ENCODE measurements at places on chromosomes 7 and 10.
A peak's percentile ranks its signal among the peaks of the same experiment; 100 is the strongest.

DNA sequence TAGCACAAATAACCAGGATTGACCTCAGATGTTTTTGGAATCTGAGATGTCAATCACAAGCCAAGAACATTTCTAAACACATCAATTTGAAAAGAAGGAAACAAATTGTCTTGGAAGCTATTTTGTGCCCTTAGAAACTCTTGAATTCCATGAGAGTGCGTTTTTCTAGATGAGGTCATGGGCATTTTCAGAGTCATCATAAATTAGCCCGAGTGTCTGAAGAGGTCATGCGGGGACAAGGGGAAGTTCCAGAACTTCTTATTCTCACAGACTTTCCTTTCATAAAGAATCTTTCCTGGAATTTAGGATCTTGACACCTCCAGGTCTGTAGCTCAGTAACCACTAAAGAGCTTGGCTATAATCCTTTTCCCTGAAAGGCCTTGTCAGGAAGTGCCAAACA is 28.2 kb downstream of the IL2RA start:
- H3K36me3 ChIP-seq = peaks cover 75% of the 10 kb centered on the region
- no peak overlapping the region for H3K4me3 ChIP-seq
- no peak for DNase-seq
- H3K4me1 ChIP-seq = peaks cover 63% of the 10 kb centered on the region
- no peak overlapping the region for H3K27ac ChIP-seq

- DNase-seq = no peak
- H3K4me1 ChIP-seq = no peaks in the 10 kb centered on the region
- no peak overlapping the region for H3K27ac ChIP-seq
- peaks cover 4% of the 10 kb centered on the region for H3K27me3 ChIP-seq
- H3K36me3 ChIP-seq = no peaks in the 10 kb centered on the region
- H3K4me3 ChIP-seq = no peak overlapping the region
Observed at GRCh38 chr10:93435621-93436397, 46.3 kb downstream of the MYOF start.

GRCh38 chr7:133233142-133233541 is 19.7 kb upstream of the EXOC4 start:
- H3K27ac ChIP-seq = no peak overlapping the region
- no peak for DNase-seq
- H3K4me3 ChIP-seq = no peak overlapping the region
- no peaks in the 10 kb centered on the region for H3K36me3 ChIP-seq
- H3K4me1 ChIP-seq = no peaks in the 10 kb centered on the region

GRCh38 chr10:88389456-88389855 is 193.7 kb downstream of the RNLS start:
- H3K27me3 ChIP-seq = no peaks in the 10 kb centered on the region
- peaks cover 17% of the 10 kb centered on the region for H3K4me1 ChIP-seq
- H3K27ac ChIP-seq = no peak overlapping the region
- H3K4me3 ChIP-seq = no peak overlapping the region

DNA sequence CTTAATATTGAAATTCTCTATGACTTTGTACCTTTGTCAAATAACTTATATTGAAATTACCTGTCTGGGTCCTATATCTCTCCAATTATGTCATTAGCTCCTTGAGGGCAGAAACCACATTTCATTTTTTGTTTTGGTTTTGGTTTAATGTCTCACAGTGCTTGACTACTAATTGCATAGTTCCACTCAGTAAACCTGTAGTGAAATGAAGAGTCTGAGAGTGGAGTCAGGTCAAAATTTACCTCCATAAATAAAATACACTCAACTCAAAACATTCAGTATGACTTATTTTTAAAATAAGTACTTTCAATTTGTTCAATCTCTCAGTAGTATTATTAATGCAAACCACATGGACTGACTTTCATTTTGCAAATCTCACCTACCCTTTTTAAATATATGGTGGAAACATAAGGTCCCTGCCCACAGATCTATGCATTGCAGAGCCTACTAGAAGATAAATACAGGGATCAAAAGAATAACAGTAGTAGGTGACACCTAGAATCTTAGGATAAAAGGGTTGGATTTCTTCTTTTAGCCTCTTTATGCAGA is 32.5 kb downstream of the PDE1C start:
- H3K4me3 ChIP-seq = no peak overlapping the region
- no peak overlapping the region for H3K27ac ChIP-seq
- no peak for DNase-seq
- no peaks in the 10 kb centered on the region for H3K36me3 ChIP-seq
- no peaks in the 10 kb centered on the region for H3K4me1 ChIP-seq
- H3K27me3 ChIP-seq = no peaks in the 10 kb centered on the region

DNA sequence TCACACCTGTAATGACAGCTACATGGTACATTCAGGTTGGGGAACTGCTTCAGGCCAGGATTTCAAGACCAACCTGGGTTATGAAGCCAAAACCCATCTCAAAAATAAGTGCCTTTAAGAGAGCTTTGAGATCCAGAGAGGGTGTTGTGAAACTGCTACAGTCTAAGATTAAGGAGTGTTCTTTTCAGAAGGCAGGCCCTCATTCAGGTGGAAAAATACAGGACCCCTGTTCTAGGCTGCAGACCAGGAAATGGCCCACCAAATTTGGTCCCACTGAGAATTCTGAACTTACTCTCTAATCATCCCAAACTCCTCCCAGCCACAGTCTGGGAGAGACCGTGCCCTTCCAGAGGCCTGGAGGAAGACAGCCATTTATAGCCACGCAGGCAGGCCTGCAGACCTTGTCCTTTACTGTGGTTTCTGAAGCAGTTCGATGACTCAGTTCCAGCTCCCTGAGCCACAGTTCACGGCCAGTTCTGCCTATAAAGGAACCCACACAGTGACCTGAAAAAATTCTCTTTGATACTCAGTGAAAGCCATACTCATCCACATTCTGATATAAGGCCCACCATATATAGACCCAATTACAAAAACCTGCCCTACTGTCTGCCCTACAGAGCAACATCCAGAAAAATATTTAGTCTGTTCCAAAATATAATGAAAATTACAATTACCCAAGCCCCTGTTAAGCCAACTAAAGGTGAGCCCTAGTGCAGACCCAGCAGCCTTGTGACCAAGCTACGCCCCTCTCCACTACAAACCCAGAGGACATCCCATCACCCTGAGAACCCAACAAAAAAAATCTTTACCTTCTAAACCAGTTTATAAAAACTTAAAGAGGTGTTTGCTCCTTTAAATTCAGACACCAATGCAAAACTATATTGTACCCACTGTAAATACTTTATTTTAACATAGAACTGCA is 21.2 kb downstream of the ZNF680 start:
- H3K4me3 ChIP-seq = no peak overlapping the region
- H3K36me3 ChIP-seq = peaks cover 56% of the 10 kb centered on the region
- H3K27me3 ChIP-seq = no peaks in the 10 kb centered on the region

DNA sequence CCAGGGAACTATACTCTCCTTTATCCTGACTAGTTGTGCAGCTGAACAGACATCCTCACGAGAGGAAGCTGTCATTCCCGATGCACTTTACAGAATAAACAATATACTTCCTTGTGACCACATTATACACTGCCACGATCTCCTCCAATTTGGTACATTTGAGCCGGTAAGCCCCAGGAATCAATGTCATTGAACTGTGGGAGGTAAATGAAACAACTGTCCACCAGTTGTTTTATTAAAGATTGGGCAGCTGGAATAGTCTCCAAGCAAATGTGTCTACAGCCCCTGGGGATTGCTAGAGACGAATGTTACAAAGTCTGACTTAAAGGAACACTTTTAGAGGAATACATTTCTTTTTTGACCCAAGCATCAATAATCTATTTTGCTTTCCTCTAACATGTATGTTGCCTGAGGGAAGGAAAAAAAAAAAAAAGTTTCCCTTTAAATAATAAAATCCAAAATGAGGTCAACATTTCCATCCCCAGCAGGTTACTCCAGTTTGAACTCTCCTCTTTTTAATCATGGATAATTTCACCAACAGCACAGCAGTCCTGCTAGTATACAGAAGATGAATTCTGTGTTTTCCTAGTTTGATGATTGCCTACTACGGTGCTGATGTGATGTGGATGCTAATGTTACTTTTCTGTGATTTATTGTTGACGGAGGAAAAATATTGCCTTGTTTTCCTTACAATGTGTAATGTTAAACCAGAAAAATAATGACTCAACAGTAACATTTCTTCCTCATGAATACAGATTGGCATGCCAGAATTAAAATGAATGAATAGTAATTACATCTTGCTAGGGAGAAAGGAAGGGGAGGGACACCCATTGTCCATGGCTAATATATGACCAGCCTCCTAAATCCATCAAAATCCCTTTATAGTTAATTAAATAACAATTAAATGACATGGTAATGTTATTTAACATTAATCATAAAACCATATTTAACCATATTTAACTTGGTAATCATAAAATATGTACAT is 360.9 kb downstream of the NEBL start:
- H3K36me3 ChIP-seq = no peaks in the 10 kb centered on the region
- DNase-seq = no peak
- no peaks in the 10 kb centered on the region for H3K27me3 ChIP-seq
- H3K4me1 ChIP-seq = no peaks in the 10 kb centered on the region
- H3K27ac ChIP-seq = no peak overlapping the region

- no peak overlapping the region for H3K27ac ChIP-seq
- peaks cover 6% of the 10 kb centered on the region for H3K36me3 ChIP-seq
- no peaks in the 10 kb centered on the region for H3K4me1 ChIP-seq
- DNase-seq = no peak
Observed at GRCh38 chr7:107622429-107622828, 38.2 kb upstream of the SLC26A4 start.

- H3K4me1 ChIP-seq = no peaks in the 10 kb centered on the region
- H3K27me3 ChIP-seq = peaks cover 9% of the 10 kb centered on the region
- DNase-seq = no peak
- no peak overlapping the region for H3K27ac ChIP-seq
- H3K4me3 ChIP-seq = no peak overlapping the region
- H3K36me3 ChIP-seq = no peaks in the 10 kb centered on the region
Observed at GRCh38 chr7:75604408-75604807, 112.3 kb downstream of the SPDYE5 start.

- no peak overlapping the region for H3K27ac ChIP-seq
- peaks cover 5% of the 10 kb centered on the region for H3K4me1 ChIP-seq
- H3K36me3 ChIP-seq = peaks cover 32% of the 10 kb centered on the region
- peak; percentile 30 for DNase-seq
Observed at GRCh38 chr7:158782761-158783401, 46.4 kb downstream of the ESYT2 start.

- H3K36me3 ChIP-seq = peaks cover 26% of the 10 kb centered on the region
- DNase-seq = no peak
- H3K27me3 ChIP-seq = no peaks in the 10 kb centered on the region
- peak overlapping the region; percentile 21 for H3K4me3 ChIP-seq
- H3K4me1 ChIP-seq = peaks cover 57% of the 10 kb centered on the region
Observed at GRCh38 chr10:69334302-69335062, 56.2 kb downstream of the HK1 start.

DNA sequence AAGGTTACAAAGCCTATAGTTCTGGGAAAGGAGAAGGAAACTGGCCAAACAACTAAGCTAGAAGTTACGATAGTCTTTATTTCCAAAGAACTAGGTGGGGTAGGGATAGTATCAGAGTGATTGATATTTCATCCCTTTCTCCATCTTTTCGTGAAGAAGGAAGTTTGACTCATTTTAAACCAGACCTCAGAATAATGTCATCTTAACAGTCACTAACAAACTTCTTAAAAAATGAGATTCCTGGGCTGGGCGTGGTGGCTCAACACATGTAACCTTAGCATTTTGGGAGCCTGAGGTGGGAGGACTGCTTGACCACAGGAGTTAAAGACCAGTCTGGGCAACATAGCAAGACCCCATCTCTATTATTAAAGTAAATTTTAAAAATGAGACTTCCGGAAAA is 69.4 kb downstream of the ARL4A start:
- no peaks in the 10 kb centered on the region for H3K4me1 ChIP-seq
- H3K4me3 ChIP-seq = no peak overlapping the region
- no peak for DNase-seq
- no peak overlapping the region for H3K27ac ChIP-seq
- H3K36me3 ChIP-seq = no peaks in the 10 kb centered on the region
- H3K27me3 ChIP-seq = no peaks in the 10 kb centered on the region

DNA sequence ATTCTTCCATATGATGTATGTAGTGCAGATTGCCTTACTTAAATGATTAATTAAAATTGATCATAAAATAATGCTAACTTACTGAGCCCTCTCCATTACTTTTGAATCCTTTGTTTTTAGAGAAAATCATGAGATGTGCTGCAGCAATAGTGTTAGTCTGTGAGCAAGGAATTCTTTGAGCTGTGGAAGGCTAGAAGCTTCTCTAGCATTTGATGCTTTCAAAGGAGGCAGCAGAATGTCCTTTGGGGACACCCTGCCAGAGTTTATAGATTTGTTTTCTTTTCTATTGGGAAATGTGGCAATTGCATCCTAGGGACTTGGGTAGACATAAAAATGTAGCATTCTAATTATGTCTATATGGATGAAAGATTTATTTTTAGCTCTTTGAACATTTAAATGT is 284.1 kb upstream of the SMIM30 start:
- no peaks in the 10 kb centered on the region for H3K4me1 ChIP-seq
- H3K27me3 ChIP-seq = no peaks in the 10 kb centered on the region
- DNase-seq = no peak

DNA sequence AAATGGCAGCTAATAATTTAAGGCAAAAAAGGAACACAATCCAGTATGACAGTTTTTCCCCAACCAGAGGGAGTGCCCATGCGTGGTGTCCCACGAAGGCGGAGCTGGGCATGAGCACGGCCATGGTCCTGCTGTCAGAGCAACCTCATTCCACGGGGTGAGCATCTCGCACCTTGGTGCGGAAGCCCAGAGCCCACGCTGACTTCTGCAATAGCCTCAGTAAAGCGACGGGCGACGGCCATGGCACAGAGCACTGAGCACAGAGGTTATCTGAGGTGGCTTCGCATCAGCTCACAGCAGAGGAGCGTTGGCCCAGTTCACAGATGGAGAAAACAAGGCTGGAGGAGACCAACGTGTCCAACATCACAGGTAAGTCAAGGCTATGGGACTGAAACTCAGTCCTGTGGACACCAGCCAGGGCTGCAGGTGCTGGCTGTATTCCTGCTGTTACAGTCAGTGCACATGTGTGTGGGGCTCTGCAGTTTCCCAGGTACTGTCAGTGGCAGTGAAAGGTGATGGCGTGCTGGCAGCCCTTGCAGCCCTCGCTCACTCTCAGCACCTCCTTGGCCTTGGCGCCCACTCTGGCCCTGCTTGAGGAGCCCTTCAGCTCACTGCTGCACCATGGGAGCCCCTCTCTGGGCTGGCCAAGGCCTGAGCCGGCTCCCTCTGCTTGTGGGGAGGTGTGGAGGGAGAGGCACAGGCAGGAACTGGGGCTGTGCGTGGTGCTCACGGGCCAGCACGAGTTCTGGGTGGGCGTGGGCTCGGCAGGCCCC is 525.6 kb downstream of the PTPRN2 start:
- no peaks in the 10 kb centered on the region for H3K36me3 ChIP-seq
- no peak overlapping the region for H3K27ac ChIP-seq
- H3K27me3 ChIP-seq = no peaks in the 10 kb centered on the region
- no peak for DNase-seq

DNA sequence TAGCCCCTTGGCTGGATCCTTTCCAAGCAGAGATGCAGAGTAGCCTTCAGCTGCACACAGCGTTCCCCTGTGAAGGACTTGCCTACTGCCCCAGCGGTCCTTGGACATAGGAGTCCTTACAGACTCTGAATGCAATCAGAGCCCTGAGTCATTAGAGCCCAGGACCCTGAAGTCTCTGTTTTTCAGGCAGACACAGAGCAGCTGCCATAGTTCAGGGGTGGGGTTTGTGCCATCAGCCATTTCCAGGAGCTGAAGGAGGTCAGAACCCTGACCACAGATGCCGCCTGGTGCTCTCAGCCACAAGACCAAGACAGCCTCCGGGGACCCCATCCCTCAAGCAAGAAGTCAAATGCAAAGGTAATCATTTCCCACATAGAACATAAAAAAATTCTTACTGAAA is 32.8 kb upstream of the WDFY4 start:
- H3K4me3 ChIP-seq = no peak overlapping the region
- peaks cover 63% of the 10 kb centered on the region for H3K27me3 ChIP-seq
- H3K27ac ChIP-seq = no peak overlapping the region

GRCh38 chr7:101913851-101914250 is 96.4 kb downstream of the CUX1 start:
- H3K27me3 ChIP-seq = no peaks in the 10 kb centered on the region
- no peaks in the 10 kb centered on the region for H3K36me3 ChIP-seq
- H3K4me3 ChIP-seq = no peak overlapping the region

Measured in activated naive CD4-positive, alpha-beta T cell treated with anti-CD3 and anti-CD28 coated beads, Interleukin-2, amount 10 ng/mL, durations not matched to agents 7 days and 5 days (primary cell).